ENCODE measurements at places on chromosomes 6 and 20. TPM values are rescaled to one million over a fixed set of nuclear protein-coding genes. Genes with fewer than 3 reads are reported as not detected.
A peak's percentile ranks its signal among the peaks of the same experiment; 100 is the strongest.

KATNA1 gene
- total RNA-seq = 11.5 TPM

DNA sequence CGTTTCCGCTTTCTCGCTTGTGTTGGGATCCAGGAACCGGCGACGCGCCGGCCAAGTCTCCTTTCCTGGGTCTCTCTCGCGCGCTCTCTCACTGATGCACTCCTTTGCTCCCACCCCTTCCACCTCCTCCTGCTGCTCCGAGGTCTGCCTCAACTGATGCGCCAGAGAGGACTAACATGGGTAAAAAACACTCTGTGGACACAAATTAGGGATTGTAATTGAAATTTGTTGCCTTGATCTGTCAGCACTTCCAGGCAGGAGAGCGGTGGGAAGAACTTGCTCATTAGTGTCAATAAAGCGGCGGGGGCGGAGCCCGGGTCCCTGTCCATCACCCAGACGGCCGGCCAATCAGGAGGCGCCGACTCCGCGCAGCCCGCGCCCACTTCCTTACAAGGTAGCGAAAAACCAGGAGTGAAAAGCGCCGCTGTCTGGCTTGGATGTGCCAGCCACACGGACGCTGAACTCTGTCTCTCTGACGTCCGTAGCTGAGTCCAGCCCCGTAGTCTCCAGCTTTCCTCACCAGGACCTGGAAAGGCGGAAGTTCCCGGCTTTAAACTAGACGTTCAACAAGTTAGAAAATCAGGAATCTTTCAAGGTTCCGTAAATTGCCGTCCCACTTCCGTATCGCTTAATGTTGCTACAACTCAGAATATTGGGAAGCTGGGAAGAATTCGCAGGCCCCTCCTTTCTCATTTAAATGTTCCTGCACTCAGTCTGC is at the start of gene TBX18:
TSS of gene TBX18 (minus strand) at position 267 of the 718 bp plus-strand sequence. CDS start 417 bp downstream, outside the sequence.
- DNase-seq = peak; percentile 98

TPBG gene
- total RNA-seq = 22.1 TPM

- peak; percentile 22 for DNase-seq
Observed at GRCh38 chr20:62056975-62057374, 8.7 kb downstream of the TAF4 start.

- no peak for DNase-seq
Observed at GRCh38 chr6:26071135-26071534, 16.1 kb upstream of the HFE start.

DNA sequence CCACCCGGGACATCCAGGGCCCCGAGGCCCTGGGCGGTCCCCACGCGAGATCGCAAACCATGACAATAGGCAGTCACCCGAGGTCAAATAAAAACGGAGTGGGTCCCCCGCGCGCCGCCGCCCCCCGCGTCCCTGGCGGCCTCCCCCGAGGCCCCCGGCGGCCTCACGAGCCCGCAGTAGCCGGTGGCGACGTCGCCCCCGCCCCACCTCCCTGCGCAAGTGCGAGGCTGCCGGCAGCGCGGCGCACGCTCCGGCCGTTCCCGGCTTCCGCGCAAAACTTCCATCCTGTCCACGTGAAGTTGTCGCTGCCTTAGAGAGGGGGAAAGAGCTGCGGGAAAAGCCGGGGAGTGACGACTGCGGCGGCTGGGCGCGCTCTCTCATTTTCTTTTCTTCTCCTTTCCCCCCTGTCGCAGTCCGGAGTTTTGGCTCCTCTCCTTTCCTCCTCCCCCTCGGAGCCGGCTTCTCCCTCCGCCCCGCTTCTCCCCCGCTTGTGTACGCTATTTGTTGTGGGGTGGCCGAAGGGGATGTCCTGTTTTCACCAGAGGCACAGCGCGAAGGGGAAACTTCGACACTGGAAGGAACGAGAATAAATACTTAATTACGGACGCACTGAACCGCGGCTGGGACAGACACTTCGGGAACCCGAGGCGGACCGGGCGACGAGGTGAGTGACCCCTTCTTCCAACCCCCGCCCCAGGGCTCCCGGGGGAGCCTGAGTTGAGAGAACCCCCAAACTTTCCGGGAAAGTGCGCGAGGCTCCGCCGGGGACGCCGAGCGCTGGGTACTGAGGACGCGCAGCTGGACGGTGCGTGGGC is at the start of gene EYA4:
TSS of gene EYA4 (plus strand) at position 272 of the 815 bp plus-strand sequence. CDS start 33,424 bp downstream, outside the sequence.
- DNase-seq = no peak

GRCh38 chr20:24366336-24367004 is 103.0 kb upstream of the SYNDIG1 start:
- DNase-seq = no peak

ABCF1 gene
- total RNA-seq = 42.3 TPM

DNA sequence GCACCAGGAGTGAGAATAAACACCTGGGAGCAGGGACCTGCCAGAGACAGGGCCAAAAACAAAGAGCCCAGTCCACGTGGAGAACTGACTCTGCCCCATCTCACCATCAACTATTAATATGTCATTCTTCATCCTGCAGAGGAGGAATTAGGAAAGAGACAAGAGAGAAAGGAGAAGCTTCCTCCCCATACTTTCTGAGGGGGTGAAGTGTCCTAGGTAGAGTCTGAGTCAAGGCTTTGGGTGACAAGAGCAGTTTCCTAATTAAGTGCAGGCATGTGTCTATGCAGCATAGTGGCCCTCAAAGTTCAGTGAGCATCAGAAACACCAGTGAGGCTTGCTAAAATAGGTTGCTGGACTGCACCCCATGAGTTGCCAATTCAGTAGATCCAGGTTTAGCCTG is 40.7 kb upstream of the BMP2 start:
- DNase-seq = no peak

GRCh38 chr6:21538186-21538798 is 55.3 kb upstream of the SOX4 start:
- no peak for DNase-seq

DNA sequence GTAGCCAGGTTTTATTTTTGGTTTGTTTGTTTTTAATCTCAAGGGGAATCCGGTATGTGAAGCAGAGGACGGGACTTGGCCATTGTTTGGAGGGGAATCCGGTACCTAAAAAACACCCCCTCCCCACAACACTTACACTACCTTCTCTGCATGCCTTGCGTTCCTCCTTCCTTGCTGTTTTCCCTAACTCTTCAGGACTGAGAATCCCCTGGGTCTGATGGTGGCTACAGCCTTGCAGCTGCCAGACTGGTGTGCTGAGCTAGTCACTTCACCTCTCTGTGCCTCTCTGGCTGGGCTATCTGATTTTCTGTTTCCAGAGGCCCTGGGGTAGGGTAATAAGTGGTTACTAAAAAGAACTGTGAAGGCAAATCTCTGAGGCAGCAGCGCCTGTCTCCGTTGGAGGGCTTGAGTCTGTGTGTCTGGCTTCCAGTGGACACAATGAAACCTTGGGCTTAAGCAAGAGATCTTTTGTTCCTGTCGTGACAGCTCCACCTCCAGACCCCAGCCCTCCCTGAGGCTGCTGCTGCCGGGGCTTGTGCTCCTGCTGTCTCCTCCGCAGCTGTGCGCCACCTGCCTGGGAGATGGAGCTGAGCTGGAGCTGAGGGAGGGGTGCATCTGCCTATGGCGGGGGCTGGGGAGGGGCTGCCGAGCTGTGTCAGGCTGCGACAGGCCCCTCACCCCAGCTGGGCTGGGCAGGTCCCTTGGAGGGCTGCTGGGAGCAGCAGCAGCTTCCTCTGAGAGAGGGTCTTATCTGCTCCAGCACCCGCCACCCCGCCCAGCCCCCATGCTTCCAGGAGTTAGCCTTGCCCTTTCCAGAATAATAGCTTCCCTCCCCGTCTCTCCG is 65.8 kb upstream of the CCDC167 start:
- no peak for DNase-seq

- DNase-seq = no peak
Observed at GRCh38 chr20:46265539-46265938, 42.8 kb downstream of the CDH22 start.

DNA sequence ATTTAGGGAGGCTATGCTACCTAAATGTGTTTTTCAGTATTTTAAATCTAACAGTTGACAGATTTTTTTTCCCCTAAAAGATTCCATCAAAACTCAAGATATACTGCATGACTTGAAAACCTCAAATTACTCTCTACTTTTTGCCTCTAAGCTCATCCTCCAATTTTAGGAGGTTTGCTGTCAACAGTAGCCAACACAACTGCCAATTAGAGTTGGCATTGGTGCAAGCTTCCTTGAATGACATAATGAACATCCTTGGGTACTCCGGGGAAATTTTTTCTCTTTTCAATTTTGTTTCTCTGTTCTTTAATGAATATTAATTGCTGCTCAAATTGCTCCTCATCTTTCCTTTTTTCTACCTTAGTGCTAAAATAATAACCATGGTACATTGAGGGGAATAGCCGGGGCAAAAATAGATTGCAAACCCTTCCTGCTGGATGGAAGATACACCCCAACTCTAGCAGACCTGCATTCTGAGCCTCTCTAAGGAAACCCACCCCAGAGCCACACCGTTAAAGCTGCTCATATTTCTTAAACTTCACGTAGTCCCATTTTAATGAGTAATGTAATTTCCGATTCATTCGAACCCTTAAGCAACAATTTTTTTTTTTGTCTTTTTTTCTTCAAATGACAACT is 34.3 kb downstream of the SLC22A23 start:
- DNase-seq = no peak

HLA-DRB5 gene
- 61.3 TPM for total RNA-seq

DNA sequence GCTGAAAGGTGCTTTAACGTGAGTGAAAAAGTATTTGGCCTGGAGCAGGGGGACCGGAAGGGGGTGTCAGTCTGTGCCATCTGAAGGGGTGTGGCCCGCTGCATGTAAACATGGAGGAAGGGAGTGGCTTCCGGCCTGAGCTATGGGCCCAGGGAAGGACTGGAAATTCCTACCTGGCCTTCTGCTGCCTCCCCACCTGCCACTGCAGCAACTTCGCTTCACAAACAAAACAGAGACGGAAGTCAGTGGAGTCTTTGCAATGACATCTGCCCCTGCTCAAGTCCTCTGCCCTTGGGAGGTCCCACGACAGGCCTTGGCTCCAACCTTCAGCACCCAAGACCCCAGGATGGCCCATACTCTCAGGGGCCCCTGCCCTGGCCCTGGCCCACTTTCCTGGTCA is 28.1 kb upstream of the FOXP4 start:
- no peak for DNase-seq

CARMIL1 gene
- total RNA-seq = 19.8 TPM
